ENCODE measurements at places on chromosomes 4 and X. TPM values are rescaled to one million over a fixed set of nuclear protein-coding genes. Genes with fewer than 3 reads are reported as not detected.

Gene NDNF
- polyA plus RNA-seq = 20.7 TPM

Gene DCAF4L1
- polyA plus RNA-seq = 33.6 TPM

Gene NXF2
- 16.9 TPM for polyA plus RNA-seq

Gene VEGFC
- polyA plus RNA-seq = 4.3 TPM

Gene FGB
- polyA plus RNA-seq = 2.7 TPM

Gene NEUROG2
- polyA plus RNA-seq = 4.1 TPM

Gene GYG2
- polyA plus RNA-seq = 2.6 TPM

All from testis (tissue), 5 donors.